Left ventricle myocardium superior (tissue), 1 donor: ENCODE measurements at places on chromosomes 4 and X.

DNA sequence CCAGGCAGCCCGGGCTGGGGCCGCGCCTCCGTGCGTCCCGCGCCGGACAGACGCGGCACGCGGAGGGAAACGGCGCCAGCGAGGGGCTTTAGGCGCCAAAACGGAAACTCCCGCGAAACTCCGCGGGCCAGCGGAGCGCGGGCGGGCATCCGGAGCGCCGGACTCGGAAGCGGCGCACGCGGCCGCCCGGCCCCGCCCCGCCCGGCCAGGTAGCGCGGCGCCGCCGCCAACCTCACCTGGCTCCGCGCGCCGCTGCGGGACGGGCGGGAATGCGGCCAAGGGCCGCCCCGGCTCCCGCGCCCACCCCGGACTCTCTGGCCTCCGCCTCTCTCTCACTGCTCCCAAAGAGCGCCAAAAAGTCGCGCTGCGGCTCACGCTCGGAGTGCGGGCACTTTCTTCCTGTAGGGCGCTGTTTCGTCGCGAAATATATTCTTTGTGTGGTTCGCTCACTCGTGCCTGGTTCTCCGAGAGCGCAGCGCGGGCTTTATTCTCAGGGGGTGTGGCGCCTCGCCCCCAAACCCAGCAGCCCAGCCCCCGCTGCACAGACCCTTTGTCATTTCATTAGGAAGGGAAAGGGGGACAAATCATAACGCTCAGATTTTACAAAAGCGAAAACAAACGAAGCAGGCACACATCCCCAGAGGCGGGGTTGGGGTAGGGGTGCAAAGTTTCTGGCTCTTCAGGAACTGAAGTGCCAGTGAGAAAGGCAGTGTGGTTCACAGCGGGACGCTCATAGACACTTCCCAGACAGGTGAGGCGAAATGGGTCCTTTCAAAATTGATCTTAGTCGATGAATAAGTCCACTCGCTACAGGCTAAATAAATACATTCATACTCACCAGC lies 961 bp upstream of the MBNL3 start:
- DNase-seq = peak; percentile 47

- DNase-seq = no peak
Observed at GRCh38 chrX:8089141-8089540, 81.9 kb downstream of the VCX2 start.

- DNase-seq = no peak
Observed at GRCh38 chr4:162410854-162411253, 247.1 kb upstream of the FSTL5 start.

DNA sequence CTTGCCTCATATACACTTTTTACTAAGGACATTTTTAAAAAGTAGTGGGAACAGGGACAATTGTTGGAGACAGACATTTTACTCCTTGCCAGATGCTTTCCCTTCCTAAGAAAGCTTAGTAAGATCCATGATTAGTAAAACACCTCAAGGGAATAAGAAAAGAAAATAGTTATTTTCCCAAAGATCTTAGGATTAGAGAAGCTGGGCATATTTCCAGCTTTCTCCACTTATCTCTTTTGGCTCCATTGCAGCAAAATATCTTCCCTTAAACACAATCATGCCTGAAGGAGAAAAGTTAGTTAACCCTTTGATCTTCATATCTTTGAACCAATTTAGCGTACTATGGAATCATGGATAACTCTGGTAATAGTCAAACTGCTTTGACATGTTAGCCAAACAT lies 257.9 kb downstream of the PCDH18 start:
- DNase-seq = no peak

DNA sequence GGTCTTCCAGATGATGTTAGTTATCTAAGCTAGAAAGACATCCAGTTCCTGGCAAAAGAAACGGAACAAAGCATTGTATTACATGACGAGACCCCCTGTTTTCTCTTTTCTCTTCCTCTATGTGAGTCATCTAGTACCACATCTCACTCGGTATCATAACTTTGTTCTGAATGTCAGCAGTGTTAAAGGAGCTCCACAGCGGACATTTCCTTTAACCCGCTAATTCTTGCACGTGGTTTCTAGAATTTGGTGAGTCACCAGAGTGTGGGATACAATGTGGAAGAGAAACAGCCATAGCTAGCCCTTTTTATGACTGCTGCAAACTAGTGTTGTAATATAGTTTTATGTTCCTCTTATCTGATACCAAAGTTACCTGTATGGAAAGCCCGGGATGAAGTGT lies 243.7 kb downstream of the TENM3 start:
- no peak for DNase-seq

DNA sequence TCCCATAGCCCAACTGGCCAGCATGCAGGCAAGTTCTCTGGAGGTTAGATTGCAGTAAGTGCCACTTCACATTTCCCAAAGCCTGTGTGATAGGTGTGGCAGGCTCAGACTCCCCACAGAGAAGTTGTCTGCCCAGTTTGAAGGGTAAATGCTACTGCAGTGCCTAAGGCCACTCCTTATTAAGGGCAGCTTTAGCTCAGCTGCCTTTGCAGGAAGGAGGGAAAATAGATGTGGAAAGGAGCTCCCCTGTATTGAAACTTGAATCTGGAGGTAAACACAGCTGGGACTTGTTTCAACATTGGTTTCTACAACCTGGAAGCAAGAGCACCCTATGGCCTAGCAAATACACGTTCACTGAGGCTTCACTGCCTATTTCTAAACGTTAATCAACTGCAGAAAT lies 22.4 kb downstream of the NEXMIF start:
- no peak for DNase-seq

DNA sequence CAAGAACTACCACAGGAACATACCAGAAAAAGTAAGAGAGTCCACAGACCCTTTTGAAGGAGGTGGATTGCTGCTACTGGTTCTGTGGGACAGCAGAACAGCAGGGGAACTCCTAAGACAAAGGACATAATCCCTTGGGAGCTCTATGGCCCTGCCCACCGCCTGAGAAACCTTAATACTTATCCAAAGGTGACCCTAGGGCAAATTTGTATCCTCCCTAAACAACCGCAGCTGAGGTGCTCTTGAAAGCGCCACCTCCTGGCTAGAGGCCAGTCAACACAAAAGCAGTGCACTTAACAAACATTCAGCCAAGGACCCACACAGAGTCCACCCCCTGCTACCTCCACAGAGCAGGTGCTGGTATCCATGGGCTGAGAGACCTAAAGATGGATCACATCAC lies 136.8 kb downstream of the ADAM29 start:
- no peak for DNase-seq
